Esophagus mucosa (tissue), 1 donor: ENCODE measurements at places on chromosomes 3 and 15.

DNA sequence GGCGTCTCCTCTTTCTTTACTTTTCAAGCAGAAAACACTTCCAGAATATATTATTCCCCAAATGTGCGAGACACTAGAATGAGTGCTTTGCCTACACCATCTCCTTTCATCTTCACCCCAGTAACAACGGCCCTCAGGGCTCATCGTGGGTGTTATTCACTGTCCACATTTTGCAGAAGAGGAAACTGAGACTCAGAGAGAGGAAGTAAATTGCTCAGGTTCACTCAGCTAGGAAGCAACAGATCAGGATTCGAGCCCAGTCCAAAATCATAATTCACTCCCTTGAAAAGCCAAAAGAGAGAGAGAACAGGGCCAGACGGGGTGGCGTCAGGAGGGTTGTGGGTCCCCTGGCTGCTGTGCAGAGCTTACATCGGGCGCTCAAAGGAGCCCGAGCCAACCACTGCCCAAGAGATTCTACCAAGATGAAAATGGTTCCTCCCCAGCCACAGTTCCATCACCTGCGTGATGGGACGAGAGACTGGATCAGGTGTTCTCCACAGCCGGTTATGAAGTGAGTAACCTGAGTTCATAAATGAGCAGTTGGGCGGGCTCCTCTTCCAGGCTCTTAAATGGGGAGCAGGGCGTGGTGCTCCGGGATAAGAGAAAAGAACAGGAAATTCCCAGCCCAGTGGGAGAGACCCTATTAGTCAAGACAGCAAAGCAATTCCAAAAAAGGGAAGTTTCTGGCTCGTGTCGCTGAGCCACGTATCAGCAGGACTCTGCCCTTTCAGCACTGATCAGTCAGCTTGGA lies 48.6 kb upstream of the FLNB start:
- ATAC-seq, result peak; percentile 82

DNA sequence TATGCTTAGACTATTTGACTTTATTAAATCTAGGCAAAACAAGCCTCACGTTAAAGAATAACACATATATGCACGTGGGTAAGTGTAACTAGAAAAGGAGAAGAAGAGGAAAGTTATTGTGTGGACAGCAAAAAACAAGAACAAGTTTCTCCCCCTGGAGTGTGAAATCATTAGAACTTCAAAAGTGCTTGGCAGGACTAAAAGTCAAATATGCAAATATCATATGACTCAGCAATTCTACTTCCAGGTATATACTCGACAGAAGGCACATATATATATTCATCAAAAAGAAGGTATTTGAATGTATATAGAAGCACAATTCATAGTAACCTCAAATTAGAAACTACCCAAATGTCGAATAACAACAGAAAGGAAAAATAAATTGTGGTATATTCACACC lies 68.9 kb upstream of the STXBP5L start:
- ATAC-seq, result no peak

DNA sequence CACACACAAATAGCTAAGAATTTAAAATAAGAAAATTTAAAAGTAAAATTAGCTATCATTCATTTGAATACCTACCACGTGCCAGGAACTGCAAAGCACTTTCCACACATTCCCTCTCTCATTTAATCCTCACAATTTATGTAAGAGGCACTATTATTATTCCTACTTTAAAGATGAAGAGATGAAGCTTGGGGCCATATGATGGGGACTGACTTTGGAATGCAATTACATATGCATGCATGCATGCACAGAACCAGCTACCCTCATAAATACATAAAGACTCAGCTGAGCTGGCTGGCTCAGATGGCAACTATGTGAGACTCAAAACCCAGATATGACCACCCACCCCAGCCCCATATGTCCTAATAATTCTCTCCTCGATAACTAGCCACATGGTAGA lies 31.7 kb upstream of the THUMPD3 start:
- no peak for ATAC-seq

DNA sequence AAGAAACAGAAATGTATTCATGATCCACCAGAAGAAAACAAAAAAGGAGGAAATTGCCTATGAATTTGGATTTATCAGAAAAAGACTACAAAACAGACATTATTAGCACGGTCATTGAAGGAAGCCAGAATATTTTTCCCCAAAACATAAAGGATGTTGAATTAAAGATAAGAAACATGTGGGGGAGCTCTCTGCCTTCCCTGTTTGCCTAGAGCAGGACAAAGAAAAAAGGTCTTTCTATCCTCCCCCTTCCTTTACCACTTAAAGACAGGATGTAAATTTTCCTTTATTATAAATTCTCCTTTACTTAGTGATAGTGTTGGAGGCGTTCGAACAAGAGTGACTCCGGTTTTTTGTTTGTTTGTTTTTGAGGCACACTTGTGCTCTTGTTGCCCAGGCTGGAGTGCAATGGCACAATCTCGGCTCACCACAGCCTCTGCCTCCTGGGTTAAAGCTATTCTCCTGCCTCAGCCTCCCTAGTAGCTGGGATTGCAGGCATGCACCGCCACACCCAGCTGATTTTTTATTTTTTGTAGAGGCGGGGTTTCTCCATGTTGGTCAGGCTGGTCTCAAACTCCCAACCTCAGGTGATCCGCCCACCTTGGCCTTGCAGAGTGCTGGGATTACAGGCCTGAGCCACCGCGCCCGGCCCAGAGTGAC lies 14.9 kb upstream of the RPN1 start:
- no peak for ATAC-seq

DNA sequence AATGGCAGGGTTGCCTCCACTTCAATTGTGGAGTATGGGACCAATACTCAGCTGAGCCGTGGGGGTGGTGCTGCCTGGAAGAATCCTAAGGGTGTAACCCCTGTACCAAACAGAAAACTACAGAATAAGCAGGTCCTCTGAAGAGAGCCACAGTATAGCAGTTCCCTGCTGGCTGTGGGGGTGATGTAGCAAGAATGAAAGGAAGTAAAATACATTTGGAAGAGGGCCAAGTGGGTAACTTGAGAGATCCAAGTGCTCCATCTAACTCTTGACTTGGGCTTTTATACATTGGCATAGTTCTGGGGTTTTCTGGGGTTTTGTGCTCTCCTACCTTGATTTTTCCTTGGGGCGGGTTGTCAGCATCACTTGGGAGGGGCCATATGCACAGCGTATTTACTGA lies 341.4 kb downstream of the OTOL1 start:
- no peak for ATAC-seq

DNA sequence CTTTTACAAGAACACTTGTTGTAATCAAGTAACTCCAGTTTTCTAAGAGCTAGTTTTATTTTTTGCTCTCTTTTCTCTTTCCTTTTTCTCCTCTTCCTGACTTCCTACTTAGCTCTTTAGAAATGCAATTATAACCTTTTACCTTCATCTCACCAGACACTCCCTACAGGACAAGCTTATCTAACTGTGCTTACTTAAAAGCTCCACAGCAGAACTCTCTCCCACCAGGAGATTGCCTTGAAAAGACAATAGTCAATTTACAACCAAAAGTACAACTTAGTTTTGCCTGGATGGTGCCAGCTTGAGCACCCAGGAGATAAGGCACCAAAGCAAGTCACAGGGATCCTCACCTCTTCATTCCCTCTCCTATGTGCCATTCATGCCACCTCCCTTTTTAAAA lies 573.8 kb upstream of the LMCD1 start:
- no peak for ATAC-seq

- ATAC-seq, result no peak
Measured at GRCh38 chr3:45940004-45940780, 3.1 kb upstream of the CXCR6 start.

- ATAC-seq, result no peak
Measured at GRCh38 chr15:45534821-45535220, 12.3 kb upstream of the SLC30A4 start.

GRCh38 chr3:30852833-30853232 lies 41.6 kb downstream of the GADL1 start:
- no peak for ATAC-seq
